SJCRH30 (cell line): ENCODE measurements at places on chromosomes 1 and 21. TPM values are rescaled to one million over a fixed set of nuclear protein-coding genes. Genes with fewer than 3 reads are reported as not detected.
A peak's percentile ranks its signal among the peaks of the same experiment; 100 is the strongest.

AIRE gene
- 0.10 TPM in 1 of 2 replicates, not detected in the other for total RNA-seq

DNA sequence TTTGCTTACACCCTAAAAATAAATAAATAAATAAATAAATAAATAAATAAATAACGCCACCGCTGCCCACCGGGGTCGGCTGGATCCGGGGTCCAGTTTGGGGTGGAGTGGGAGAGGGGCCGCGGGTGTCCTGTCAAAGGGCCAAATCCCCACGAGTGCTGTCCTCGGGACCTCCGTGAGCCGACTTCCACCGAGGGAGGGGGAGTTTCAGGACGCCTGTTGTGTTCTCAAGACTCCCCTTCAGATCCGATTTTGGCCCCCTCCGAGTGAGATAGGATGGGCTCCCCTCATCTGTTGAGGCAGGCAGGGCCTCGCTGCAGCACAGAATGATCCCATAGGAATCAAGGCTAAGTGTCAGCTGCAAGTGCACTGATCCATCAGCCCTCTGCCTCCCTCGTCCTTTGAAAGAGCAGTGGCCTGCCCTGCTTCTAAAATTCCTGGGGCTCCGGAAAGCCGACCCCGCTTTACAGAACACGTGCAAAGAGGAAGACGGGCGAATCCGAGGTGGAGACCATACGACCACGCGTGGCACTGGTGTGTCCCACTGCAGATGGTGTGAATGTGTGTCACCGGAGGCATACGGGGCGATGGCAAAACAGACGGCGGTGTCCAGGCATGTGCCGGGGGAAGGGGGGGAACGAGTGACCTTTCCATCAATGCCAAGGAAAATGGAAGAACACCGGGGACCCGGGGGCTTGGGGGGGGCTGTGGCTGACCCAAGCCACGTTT, 3880.5 kb downstream of the SRGAP2C start:
- H3K27ac ChIP-seq = no peak overlapping the region
- H3K4me1 ChIP-seq = no peaks in the 10 kb centered on the region
- H3K36me3 ChIP-seq = no peaks in the 10 kb centered on the region
- DNase-seq = no peak
- H3K4me3 ChIP-seq = no peak overlapping the region

DNA sequence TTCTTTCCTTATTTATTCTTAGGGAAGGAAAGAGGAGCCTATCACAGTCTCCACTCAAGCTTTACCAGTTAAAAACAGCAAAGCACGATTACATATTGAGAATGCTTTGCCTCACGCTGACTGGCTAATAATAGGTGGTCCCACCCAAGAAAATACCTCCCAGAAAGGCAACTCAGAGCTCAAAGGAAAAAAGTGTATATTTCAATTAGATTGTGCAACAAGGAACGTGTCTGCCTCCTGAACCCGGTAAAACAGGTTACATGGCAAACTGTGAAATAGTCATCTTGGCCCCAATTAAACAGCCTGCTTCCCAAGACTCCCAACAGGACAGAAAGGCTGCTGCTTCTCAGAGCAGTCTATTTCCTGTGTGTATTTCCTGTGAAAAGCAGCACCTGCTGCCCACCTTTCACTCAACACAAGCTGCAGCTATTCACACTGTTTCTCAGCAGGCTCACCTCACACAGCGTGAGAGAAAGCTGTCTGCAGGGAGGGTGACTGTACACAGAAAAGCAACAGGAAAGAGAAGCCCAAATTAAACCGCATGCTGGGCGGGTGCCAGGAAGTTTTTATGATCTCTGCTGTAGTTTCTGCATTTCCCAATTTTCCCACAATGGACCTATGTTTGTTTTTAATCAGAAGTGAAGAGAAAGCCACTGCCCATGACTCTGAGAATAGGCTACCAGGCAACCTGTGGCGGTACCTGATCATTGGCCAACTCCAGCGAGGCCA, 44.0 kb downstream of the URB1 start:
- H3K27me3 ChIP-seq = no peaks in the 10 kb centered on the region
- DNase-seq = no peak
- H3K36me3 ChIP-seq = peaks cover 96% of the 10 kb centered on the region
- no peak overlapping the region for H3K4me3 ChIP-seq
- H3K27ac ChIP-seq = no peak overlapping the region

OVAAL gene
- total RNA-seq = not detected in 2 replicates

TIE1 gene
- total RNA-seq = 0.61 and 1.5 TPM in 2 replicates

- H3K4me1 ChIP-seq = peaks cover 6% of the 10 kb centered on the region; the same call in 1 of the 2 replicates
- no peaks in the 10 kb centered on the region for H3K36me3 ChIP-seq
- no peaks in the 10 kb centered on the region for H3K27me3 ChIP-seq
Measured at GRCh38 chr1:10756842-10757241, 39.6 kb downstream of the CASZ1 start.

PLA2G5 gene
- total RNA-seq = 0.46 and 0.51 TPM in 2 replicates

- no peak for DNase-seq
- no peaks in the 10 kb centered on the region for H3K36me3 ChIP-seq
- H3K27me3 ChIP-seq = no peaks in the 10 kb centered on the region
- H3K4me1 ChIP-seq = peaks cover 18% of the 10 kb centered on the region
- no peak overlapping the region for H3K27ac ChIP-seq
- H3K4me3 ChIP-seq = no peak overlapping the region
Measured at GRCh38 chr1:17573518-17574041, 34.1 kb downstream of the ARHGEF10L start.

DNA sequence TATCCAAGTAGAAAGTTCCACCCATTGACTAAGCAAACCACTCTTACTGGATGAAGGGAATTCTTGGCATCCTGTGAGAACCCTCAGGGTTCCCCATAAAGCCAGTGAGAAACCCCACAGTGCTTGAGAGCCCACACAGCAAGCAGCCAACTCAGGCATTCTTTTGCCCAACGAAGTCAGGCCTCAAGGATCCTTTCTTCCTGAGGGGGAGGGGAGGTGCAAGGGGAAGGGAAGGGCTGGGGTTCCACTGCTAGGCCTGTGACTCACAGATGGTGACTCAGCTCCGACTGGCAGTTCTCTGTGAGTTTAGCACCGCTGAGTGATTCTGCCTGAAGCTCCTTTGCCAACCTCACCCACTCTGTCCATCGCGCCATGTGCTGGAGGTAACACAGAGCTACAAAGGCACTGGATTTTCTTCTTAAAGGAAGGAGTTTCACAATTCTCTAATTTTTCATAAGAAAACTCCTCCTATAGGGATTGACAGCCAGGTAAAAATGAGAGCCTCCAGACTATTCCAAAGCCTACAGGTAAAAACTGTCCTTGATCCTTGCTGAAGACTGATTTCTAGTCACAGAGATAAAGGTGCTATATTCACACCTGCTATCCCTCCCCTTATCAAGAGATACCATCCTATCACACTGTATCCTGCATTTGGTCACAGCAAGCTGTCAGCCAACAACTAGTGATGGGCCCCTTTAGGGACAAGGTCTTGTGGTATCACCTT, 4.8 kb downstream of the ENO1 start:
- no peak overlapping the region for H3K4me3 ChIP-seq
- DNase-seq = peak; percentile 74
- no peak overlapping the region for H3K27ac ChIP-seq
- no peaks in the 10 kb centered on the region for H3K27me3 ChIP-seq
- peaks cover 25% of the 10 kb centered on the region for H3K4me1 ChIP-seq

DNA sequence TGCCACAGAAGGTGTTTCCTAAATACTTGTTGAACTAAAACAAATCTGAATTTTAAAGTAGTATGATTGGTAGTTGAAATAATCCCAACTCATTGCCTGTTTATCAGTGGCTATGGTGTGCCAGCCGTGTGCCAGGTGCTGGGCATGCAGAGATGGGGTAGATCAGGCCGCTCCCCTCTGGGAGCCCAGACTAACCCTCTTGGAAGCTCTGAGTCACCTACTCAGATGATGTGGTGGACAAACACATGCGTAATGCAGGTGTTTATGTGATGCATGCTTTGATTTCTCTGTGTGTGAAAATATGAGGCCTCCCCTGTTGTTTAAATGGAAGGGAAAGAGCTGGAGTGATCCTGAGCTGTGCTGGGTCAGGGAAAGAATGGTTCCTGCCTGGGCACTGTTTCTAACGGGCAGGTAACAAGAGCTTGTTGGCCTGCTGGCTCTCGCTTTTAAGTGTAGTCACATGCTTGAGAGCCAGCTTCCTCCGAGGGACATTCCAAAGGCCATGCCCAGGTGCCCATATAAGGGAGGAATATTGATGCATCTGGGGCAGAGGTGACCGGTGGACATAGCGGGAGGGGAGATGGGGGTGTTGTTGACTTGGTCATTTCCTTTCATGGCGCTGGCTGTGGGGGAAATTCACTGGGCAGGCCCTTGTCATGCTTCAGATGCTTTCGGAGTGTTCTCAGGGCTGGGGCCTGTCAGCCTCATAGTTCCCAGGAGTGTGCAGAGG, 10.2 kb downstream of the MFN2 start:
- H3K27me3 ChIP-seq = no peaks in the 10 kb centered on the region
- no peak overlapping the region for H3K4me3 ChIP-seq
- H3K4me1 ChIP-seq = no peaks in the 10 kb centered on the region
- DNase-seq = no peak
- H3K27ac ChIP-seq = no peak overlapping the region

- no peak overlapping the region for H3K27ac ChIP-seq
- peaks cover 7% of the 10 kb centered on the region; the same call in 1 of the 2 replicates for H3K4me1 ChIP-seq
- no peaks in the 10 kb centered on the region for H3K27me3 ChIP-seq
- no peak overlapping the region for H3K4me3 ChIP-seq
Measured at GRCh38 chr1:178151831-178152230, 57.9 kb downstream of the RASAL2 start.

- peaks cover 60% of the 10 kb centered on the region for H3K36me3 ChIP-seq
- H3K4me3 ChIP-seq = peak overlapping the region; percentile 96
- H3K27me3 ChIP-seq = no peaks in the 10 kb centered on the region
Measured at GRCh38 chr1:204408074-204408507, 3.5 kb downstream of the PPP1R15B start.

- no peaks in the 10 kb centered on the region for H3K36me3 ChIP-seq
- no peaks in the 10 kb centered on the region for H3K27me3 ChIP-seq
- no peaks in the 10 kb centered on the region for H3K4me1 ChIP-seq
Measured at GRCh38 chr1:26138974-26139558, 19.8 kb upstream of the FAM110D start.

DNA sequence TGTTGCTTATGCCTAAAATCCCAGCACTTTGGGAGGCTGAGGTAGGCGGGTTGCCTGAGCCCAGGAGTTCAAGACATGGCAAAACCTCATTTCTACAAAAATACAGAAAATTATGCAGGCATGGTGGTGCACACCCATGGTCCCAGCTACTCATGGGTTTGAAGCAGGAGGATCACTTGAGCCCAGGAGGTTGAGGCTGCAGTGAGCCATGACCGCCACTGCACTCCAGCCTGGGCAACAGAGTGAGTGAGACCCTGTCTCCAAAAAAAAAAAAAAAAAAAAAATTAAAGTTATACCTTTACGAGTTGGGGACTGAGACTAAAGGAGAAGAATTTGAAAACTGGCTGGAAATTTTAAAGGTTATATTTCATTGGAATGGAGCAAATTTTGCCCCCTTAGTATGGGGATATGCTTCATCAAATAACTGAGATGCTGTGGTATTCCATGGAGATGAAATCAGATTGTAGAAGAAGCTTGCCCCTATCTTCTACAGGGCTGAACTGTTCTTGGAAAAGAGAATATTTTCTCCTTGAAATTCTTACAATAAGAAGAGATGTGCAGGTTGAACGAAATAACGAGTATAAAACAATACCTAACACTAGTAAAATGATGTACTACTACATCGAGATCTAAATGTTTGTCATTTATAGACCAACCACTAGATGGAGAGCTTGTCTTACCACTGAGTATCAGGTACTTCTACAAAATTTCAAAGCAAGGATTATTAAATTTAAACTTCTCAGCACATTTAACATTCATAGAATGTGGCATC, 34.9 kb upstream of the SCYL3 start:
- H3K4me3 ChIP-seq = no peak overlapping the region
- no peaks in the 10 kb centered on the region for H3K4me1 ChIP-seq
- no peaks in the 10 kb centered on the region for H3K36me3 ChIP-seq
- no peaks in the 10 kb centered on the region for H3K27me3 ChIP-seq
- DNase-seq = no peak

GRCh38 chr1:15406614-15407559, 2.8 kb upstream of the EFHD2 start:
- H3K27ac ChIP-seq = no peak overlapping the region
- DNase-seq = no peak
- no peaks in the 10 kb centered on the region for H3K27me3 ChIP-seq
- H3K4me3 ChIP-seq = no peak overlapping the region

PKNOX1 gene
- total RNA-seq = 37.1 and 41.6 TPM in 2 replicates

- no peak overlapping the region for H3K4me3 ChIP-seq
- H3K4me1 ChIP-seq = no peaks in the 10 kb centered on the region
- H3K27me3 ChIP-seq = no peaks in the 10 kb centered on the region
Measured at GRCh38 chr1:175920381-175920780, 177.0 kb upstream of the TNR start.

PLEKHN1 gene
- total RNA-seq = 0.04 and 0.05 TPM in 2 replicates

RPE65 gene
- 0.06 and 0.13 TPM in 2 replicates for total RNA-seq

GRCh38 chr21:14523234-14523633, 22.9 kb downstream of the SAMSN1 start:
- DNase-seq = no peak
- no peak overlapping the region for H3K4me3 ChIP-seq
- H3K4me1 ChIP-seq = no peaks in the 10 kb centered on the region; the same call in 1 of the 2 replicates
- no peaks in the 10 kb centered on the region for H3K36me3 ChIP-seq
- no peak overlapping the region for H3K27ac ChIP-seq

DNA sequence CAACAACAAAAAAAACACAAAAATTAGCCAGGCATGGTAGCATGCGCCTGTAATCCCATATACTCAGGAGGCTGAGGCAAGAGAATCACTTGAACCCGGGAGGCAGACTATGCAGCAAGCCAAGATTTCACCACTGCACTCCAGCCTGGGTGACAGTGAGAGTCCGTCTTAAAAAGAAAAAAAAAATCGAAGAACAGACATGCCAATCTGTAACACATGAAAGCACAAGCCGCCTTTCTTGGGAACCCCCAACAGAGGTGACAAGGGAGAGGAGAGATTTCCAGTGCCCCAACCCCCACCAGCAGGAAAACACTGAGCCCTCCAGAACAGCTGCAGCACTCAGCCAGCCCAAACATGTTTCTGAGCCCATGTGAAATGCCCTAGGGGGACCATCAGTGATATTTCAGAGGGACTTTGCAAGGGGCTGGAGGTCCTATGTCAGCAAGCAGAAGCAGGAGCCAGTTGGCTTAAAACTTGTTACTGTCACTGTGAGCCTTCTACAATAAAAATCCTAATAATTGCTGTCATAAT, 14.2 kb upstream of the EFNA1 start:
- H3K27ac ChIP-seq = peak overlapping the region; percentile 34; the same call in 1 of the 2 replicates
- peak; percentile 83 for DNase-seq
- H3K4me1 ChIP-seq = peaks cover 20% of the 10 kb centered on the region
- H3K27me3 ChIP-seq = no peaks in the 10 kb centered on the region; the same call in 1 of the 2 replicates

DNA sequence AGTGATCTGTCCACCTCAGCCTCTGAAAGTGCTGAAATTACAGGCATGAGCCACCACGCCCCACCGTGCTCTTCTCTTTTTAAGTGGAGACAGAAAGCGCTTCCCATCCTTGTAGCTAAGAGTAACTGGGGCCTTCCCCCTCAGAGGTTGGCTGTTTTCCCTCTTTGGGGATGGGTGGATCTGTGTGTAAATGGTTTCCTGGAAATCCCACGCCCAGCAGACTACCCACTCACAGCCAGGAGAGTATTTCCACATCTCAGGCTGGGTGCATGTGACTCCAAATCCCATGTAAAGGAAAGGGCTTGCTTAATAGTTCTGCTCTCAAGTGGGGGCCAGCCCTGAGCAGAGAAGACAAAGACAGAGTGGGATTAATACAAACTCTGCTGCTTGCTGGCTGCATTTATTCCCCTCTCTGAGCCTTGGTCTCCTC, 19.6 kb upstream of the TCEA3 start:
- no peak overlapping the region for H3K27ac ChIP-seq
- no peak for DNase-seq
- no peaks in the 10 kb centered on the region for H3K27me3 ChIP-seq
- no peaks in the 10 kb centered on the region; the same call in 1 of the 2 replicates for H3K4me1 ChIP-seq
- no peaks in the 10 kb centered on the region; the same call in 1 of the 2 replicates for H3K36me3 ChIP-seq
- no peak overlapping the region for H3K4me3 ChIP-seq

GRCh38 chr1:84090447-84091245, 53.4 kb upstream of the PRKACB start:
- DNase-seq = no peak
- H3K4me3 ChIP-seq = no peak overlapping the region
- no peaks in the 10 kb centered on the region for H3K27me3 ChIP-seq
- no peak overlapping the region for H3K27ac ChIP-seq
- peaks cover 19% of the 10 kb centered on the region for H3K4me1 ChIP-seq
- no peaks in the 10 kb centered on the region for H3K36me3 ChIP-seq
